NCI-H748 treated with DMSO at 0.1 percent for 48 hours (cell line): ENCODE measurements at places on chromosomes 6 and 20.

DNA sequence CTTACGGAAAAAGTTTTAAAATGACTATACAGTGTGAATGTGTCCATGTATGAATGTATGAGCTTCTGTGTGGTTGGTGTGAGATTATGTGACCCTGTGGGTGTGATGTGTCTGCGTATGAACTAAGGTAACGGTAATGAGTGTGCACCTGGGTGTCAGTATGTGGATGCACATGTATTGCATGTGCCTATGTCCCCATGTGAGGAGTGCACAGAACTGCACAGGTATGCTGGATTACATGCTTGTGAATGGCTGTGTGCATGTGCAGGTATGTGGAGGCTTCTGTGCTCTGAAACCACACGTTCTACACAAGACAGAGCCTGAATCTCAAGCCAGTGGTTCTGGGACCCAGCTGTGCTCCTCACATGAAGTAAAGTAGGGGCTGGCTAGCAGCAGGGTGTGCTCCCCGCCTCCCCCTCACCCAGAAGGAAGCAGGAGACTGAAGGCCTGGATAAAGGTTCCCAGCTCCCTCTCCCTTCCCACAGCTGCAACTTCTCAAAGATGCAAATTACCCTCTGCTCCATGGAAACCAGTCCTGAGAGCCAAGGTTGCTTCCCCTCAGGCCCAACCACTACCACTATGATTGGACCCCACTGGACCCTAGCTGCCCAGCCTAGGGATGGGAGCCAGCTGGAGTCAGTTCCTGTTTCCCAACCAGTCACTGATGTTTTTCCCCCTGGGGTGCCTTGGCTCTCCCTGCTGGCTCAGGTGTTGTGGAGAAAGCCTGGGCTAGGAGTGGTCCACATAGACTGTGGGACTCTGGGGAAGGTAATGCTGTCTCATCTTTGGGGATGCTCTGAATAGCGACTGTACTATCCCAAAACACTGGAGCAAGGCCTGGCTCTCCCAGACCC is 24.8 kb upstream of the SPDEF start:
- no peak for DNase-seq

DNA sequence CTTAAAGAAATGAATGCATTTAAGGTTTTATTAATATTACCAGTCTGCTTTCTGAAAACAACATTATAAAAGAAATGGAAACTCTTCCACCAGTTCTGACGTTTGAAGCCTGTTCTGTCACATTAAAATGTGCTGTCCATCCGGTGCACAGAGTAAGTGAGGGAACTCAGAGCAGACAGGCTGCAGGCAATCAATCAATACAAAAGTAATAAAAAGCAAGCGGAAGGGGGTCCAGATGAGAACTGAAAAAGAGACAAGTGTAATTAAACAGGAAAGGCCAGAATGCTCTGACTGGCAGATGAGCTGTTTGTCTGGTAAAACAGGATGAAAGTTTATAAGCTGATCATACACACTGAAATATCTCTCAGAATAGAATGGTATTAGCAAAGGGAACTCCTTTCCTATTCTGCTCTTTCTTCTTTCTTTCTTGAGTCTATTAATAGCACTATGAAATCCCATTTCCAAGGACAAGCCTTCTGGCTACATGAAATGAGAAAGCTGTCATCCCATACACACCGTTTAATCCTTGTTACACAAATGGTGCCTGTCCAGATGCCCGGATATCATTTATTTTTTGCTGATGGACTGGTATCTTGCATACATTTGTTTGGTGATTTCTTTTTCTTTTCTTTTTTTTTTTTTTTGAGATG is 94.3 kb downstream of the RAMACL start:
- no peak for DNase-seq

- DNase-seq: no peak
Observed at GRCh38 chr6:156689656-156690055, 87.5 kb upstream of the ARID1B start.

DNA sequence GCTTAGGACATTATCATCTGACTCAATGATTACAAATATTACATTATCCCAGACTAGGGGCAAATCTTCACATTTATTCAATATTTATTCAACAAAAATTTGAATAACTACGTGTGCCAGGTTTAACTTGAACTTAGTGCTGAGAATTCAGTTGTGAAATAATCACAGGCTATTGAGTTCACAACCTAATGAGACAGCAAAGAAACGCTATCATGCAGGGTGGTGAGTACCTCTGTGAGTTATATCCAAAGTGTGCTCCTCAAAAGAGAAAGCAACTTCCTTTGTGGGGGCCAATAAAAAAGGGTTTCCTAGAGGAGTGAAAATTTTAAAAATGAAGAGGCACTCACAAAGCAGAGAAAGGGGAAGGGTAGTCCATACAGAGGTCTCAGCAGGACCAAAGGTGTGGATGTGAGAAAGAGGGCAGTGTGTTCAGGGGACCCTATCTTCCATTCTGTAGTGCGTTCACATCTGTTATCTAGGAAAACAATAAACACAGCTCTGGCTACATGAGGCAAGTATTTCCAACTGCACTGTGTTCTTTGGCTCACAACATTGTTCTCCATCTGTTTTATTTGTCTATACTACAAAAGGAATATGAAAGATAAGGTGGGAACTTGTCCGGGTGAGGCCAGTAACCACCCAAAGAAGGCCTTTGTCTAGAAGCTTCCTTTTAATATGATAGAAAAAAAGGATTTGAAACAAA is 155.4 kb upstream of the MARCKS start:
- no peak for DNase-seq

- DNase-seq: no peak
Observed at GRCh38 chr6:106473812-106474211, 113.3 kb downstream of the CRYBG1 start.
